Esophagus squamous epithelium (tissue), 5 donors: ENCODE measurements at places on chromosomes 6 and 20. TPM values are rescaled to one million over a fixed set of nuclear protein-coding genes. Genes with fewer than 3 reads are reported as not detected.

DNA sequence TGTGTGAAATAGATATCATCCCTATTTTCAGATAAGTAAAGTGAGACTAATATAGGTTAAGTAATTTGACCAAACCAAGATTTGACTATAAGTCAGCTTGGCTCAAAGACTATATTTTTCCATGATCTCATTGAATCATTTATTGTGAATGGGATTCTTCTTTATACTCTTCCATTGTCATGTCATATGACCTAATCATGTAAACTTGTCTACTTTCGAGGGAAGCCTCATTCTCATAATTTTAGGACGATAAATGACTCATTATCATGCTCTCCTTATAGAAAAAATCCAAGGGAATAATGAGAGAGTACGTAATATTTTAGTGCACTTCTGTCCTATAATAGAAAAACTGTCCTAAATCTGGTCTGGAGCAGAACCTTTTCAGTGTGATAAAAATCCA lies 40.9 kb upstream of the CCN6 start:
- H3K4me3 ChIP-seq, result no peak overlapping the region
- no peak overlapping the region for H3K27ac ChIP-seq
- H3K36me3 ChIP-seq, result no peaks in the 10 kb centered on the region
- H3K27me3 ChIP-seq, result no peaks in the 10 kb centered on the region
- no peak for DNase-seq

- H3K27me3 ChIP-seq, result no peaks in the 10 kb centered on the region
- H3K27ac ChIP-seq, result no peak overlapping the region
- no peaks in the 10 kb centered on the region for H3K36me3 ChIP-seq
- no peak for DNase-seq
Observed at GRCh38 chr6:101760843-101761621, 367.5 kb downstream of the GRIK2 start.

DNA sequence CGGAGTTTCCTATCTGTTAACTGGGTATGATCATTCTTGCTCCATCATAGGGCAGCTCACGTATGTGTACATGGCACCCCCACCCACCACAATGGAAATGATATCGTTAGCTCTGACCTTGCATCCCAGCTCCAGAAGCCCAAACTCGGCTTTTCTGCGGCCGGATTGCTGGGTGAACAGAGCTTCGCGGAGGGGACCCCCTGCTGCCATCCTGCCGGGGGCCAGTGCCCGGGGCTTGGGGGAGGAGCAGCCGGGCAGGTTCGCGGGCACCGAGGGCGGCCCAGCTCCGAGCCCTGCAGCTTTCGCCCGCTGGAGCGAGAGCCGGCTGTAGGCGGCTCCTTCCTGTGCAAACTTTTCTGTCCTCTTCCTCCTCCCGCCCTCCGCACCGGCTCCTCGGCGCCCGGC lies 24.9 kb upstream of the FUCA2 start:
- H3K27ac ChIP-seq, result peak overlapping the region; percentile 89
- no peak for DNase-seq
- no peaks in the 10 kb centered on the region for H3K27me3 ChIP-seq
- peaks cover 30% of the 10 kb centered on the region for H3K4me1 ChIP-seq
- no peaks in the 10 kb centered on the region for H3K36me3 ChIP-seq

DNA sequence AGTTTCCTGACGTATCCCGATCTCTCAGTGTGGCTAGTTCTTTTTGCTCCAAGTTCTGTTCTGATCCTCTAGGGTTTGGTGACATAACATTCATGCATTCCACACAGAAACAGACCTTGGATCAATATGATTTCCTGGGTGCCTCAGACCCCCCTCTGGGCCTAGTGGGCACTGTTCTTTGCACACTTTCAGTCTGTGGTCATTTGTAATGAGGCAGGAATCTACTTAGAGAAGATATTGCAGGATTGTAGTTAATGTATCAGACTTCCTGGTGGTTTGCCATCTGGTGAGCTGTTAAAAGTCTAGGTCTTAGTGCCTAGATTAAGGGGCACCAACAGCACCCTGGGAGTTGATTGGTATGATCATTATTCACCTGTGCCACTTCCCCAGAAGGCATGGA lies 7.5 kb downstream of the BEND6 start:
- no peak for DNase-seq
- no peaks in the 10 kb centered on the region for H3K27me3 ChIP-seq
- no peaks in the 10 kb centered on the region for H3K36me3 ChIP-seq
- H3K4me3 ChIP-seq, result no peak overlapping the region
- no peak overlapping the region for H3K27ac ChIP-seq

ZNF311 gene
- 0.38 TPM for total RNA-seq

DNA sequence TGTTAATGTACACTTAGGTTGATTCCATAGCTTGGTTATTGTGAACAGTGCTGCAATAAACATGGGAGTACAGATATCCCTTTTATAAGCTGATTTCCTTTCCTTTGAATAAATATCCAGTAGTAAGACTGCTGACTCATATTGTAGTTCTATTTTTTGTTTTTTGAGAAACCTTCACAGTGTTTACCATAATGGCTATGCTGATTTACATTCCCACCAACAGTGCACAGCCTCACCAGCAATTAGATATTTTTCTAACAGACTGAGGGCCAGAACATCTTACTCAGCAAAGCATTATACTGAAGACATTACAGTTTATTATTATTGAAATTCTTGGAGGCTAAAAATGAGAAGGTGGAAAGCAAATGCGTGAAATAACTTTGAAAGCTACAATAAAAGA lies 187.3 kb upstream of the HEY2 start:
- no peak overlapping the region for H3K4me3 ChIP-seq
- DNase-seq, result no peak
- no peaks in the 10 kb centered on the region for H3K36me3 ChIP-seq
- no peak overlapping the region for H3K27ac ChIP-seq

DNA sequence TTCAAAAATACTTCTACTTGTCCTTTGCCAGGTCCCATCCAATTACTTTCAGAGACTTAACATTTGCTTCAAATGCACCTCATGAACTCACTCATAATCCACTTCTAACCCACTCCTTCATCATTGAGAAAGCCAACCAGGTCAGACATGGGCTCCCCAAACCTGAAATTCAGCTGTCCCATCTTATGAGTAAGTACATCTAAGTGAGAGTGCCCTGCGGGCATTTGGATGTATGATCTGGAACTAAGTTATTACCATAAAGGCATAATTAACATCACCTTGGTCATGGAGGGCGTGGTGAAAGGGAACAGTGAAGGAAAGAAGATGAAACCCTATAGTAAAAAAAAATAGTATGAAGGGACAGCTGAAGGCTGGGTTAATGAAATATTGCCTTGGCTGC lies 896.8 kb downstream of the C6orf118 start:
- H3K27me3 ChIP-seq, result no peaks in the 10 kb centered on the region
- H3K27ac ChIP-seq, result no peak overlapping the region
- no peaks in the 10 kb centered on the region for H3K4me1 ChIP-seq
- DNase-seq, result no peak
- H3K4me3 ChIP-seq, result no peak overlapping the region

MDFI gene
- 84.7 TPM for total RNA-seq

DNA sequence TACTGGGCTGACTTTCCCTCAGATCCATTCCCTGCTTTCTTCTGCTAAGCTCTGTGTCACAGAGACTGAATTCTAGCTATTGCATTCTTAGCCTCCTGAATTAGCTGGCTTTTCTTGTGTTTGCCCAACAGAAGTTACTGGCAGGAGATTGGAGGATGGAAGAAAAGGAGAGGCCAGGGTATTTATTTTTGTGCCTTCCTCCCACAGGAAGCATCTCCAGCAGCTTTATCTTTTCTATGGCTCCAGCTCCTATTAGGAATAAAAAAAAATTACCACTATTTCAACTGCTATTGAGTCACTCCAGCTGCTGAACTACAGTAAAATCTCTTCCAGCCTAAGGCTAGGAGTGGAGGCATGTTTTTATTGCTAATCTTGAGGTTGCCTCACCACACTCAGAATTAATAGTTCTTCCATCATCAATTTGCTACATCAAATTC lies 492.4 kb downstream of the RFPL4B start:
- no peaks in the 10 kb centered on the region for H3K4me1 ChIP-seq
- no peak for DNase-seq
- H3K36me3 ChIP-seq, result no peaks in the 10 kb centered on the region
- no peaks in the 10 kb centered on the region for H3K27me3 ChIP-seq

- H3K36me3 ChIP-seq, result no peaks in the 10 kb centered on the region
- no peak for DNase-seq
- H3K4me1 ChIP-seq, result no peaks in the 10 kb centered on the region
- H3K27me3 ChIP-seq, result no peaks in the 10 kb centered on the region
Observed at GRCh38 chr20:61615806-61616205, 363.7 kb downstream of the CDH4 start.

DNA sequence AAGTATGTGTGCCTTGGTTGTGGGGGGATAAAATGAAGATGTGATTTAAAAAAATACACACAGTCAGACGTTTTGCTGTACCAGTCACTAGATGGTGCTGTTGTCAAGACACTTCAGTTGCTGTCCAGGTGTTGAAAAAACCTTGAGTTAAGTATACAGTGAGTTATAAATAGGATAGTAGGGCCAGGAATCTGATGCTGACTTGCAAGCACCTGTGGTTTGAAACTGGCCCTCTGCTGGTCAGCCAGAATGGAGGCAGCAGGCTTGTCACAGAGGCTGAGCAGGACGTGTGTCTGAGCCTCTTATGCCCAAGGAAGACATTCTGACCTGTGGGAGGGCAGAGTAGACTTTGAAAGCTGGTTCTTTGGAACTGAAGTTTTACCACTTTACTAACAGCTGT lies 27.8 kb downstream of the RNF8 start:
- no peaks in the 10 kb centered on the region for H3K27me3 ChIP-seq
- H3K4me3 ChIP-seq, result no peak overlapping the region
- H3K27ac ChIP-seq, result no peak overlapping the region

DNA sequence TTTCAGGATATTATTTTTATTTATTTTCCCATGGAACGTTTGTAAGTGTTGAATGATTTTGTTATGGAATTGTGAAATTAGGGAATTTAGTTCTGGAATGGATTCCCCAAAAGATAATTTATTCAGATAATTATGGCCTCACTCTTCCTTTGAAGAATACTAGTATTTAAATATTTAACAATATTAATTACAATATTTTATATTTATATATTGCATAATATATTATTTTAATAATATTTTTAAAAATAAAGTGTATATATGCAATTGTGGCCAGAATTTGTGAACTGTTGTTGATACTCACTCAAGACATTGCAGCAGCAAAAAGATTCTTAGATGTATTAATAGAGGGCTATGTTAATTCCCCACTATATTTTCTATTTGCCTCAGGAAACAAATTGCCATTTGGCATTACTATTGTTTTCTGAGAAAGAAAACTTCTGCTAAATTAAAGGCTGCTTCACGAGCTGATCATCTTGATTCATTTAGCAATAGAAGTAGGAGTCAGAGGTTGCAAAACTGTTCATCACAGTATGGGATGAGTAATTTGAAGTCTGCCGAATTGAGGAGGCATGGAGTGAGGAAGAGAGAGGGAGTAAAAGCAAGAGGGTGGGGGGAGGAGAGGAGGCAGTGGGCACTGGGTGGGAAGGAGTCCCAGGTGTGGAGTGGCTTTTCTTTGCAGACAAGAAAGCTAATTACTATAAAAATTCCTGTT lies 729.2 kb downstream of the DHX35 start:
- no peak for DNase-seq
- H3K27ac ChIP-seq, result no peak overlapping the region
- H3K4me1 ChIP-seq, result no peaks in the 10 kb centered on the region
- no peaks in the 10 kb centered on the region for H3K36me3 ChIP-seq
